Mesendoderm (in vitro differentiated cells): ENCODE measurements at places on chromosomes 1 and 21.

DNA sequence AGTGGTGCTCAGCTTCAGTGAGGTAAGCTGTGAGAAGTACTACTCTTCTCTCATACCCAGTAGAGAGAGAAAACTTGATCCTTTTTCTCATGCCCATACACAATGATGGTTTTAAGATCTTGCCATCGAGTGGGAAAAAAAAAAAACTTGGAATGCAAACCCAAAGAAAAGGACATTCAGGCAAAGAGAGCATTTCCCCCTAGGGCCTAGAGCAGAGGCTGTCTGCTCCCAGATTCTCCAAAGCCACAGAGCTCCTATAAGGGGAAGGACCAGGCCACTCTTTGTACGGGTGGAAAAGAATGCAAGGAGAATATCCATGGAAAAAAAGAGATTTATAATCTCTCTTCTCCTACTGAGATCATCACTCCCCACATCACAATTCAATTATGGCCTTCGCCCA lies 34.9 kb downstream of the MROH9 start:
- DNase-seq = peak; percentile 2

DNA sequence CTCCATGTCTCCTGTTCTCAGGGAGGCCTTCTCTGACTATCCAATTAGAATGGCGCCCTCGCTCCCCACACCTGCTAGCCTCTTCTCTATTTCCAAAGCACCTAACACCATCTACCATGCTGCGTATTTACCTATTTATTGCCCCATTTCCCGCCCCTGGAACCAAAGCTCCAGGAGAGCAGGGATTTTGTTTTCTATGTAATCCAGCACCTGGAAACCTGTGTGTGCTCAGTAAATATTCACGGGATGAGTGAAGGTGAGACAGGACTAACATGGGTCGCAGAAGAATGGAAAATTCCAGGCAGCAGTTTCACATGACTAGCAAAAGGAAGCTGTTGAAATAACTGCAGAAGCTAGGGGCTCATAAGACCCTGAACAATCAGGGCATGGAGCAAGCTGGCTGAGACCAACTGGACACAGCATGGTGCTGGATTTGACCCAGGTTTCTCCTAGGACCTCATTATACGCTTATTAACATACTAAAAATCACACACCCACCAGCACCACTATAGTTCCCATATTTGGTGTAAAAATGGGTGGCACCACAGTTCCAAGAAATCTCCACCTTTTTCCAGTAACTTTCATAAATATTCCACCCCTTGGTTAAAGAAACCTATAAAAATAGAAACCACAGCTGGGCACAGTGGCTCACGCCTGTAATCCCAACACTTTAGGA lies 15.1 kb upstream of the TENT5B start:
- no peak for DNase-seq

- DNase-seq = peak; percentile 92
These were observed 43.5 kb downstream of the LGR6 start for GRCh38 chr1:202237052-202237451.

- DNase-seq = no peak
These were observed 34.7 kb upstream of the POFUT2 start for GRCh38 chr21:45322231-45322959.

DNA sequence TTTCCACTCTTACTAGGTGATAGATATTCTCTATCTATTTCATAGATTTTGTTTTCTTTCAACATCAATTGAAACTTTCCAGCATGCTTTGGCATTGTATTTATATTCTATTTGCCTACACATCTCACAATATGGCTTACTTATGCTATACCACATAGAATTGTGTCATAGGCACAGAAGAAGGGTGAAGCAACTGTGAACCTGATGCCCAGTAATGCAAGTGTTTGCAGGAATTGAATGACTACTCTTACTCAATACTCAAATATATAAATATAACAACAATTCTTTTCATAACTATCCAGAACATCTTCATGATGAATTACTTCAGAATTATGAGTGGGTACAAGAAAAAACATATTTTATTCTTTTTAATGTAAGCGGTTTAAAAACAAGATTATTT lies 165.9 kb downstream of the PTBP2 start:
- no peak for DNase-seq

- DNase-seq = no peak
These were observed 24.4 kb downstream of the MRPL39 start for GRCh38 chr21:25582888-25583287.

DNA sequence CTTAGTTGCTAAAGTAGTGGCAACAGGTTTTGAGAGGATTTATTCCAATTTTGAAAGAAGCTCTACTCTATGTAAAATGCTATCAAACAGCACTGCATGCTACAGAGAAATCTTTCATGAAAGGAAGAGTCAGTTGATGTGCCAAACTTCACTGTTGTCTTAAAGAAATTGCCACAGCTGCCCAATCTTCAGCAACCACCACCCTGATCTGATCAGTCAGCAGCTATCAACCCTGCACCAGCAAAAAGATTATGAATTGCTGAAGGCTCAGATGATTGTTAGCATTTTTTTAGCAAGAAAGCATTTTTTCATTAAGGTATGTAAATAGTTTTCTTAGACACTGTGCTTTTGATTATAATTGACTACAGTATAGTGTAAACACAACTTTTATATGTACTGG lies 49.6 kb downstream of the SLC9C2 start:
- DNase-seq = no peak

GRCh38 chr1:9084906-9085305 lies 15.5 kb upstream of the SLC2A5 start:
- DNase-seq = no peak

DNA sequence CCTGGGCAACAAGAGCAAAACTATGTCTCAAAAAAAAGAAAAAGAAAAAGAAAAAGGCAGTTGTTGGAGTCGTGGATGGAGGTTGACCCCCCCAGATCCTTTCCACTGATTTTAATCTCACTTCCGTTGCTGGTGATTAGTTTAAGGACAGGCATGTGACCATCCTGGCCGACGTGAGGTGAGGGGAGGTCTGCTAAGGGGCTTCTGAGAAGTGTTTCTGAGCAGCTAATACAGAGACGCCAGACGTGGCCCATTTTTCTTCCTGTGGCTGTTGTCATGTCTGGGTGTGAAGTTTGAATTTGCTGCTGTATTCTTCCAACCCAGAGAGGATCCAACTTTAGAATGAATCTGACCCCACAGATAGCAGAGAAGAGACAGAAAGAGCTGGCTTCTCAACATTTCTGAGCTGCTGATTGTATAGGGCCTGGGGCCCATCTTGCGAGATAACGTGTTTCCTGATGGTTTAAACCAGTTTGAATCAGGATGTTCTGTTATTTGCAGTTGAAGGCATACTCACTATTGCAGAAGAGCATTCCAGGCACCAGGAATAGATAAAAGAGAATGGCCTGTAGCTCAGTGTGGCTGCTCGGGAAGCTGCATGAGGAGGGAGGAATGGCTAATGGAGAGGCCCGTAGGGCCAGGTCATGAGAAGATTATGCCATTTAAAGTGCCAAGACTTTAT lies 22.8 kb upstream of the SSBP3 start:
- DNase-seq = peak; percentile 69

DNA sequence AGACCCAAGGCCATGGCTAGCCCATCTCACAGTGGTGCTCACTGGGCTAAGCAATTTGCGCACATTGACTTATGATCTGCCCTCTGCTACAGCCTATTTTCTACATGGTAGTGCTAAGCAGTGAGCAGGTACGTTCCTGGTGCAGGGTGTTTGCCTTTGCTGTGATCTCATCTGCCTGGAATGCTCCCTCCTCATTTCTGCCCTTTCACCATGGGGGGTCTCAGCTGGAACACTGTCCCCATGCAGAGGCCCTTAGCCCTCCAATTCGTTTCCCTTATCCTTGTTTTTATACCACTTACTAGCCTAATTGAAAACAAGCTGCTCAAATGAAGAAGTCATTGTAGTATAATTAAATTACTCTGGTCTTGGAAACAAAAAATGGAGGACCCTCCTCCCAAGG lies 2.0 kb upstream of the B3GALT5 start:
- DNase-seq = peak; percentile 92

DNA sequence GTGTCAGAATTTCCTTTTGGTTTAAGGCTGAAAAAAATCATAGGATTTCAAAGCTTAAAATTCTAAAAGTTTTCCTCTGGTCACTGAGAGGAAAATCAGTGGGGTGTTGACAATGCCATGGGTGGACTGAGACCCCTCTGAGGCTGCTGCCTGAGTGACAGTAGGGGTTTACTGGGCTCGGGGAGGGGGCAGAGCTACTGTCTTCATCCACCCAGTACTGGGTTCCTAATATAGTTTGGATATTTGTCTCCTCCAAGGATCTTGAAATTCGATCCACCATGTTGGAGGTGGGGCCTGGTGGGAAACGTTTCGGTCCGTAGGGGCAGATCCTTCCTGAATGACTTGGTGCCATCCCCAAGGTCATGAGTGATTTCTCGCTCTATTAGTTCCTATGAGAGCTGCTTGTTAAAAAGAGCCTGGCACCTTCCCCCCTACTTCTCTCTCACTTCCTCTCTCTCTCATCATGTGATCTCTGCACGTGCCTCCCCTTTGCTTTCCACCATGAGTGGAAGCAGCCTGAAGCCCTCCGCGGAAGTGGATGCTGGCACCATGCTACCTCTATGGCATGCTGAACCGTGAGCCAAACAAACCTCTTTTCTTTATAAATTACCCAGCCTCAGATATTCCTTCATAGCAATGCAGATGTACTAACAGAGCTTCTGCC lies 72.3 kb downstream of the MAP10 start:
- DNase-seq = no peak

- DNase-seq = no peak
These were observed 69.4 kb downstream of the CACHD1 start for GRCh38 chr1:64539289-64539688.
